Stimulated activated CD4-positive, alpha-beta T cell treated with anti-CD3 and anti-CD28 coated beads, Interleukin-1b, Interleukin-23, amount 100 ng/mL, for 1 hour (primary cell): ENCODE measurements at places on chromosomes 12 and 14.

DNA sequence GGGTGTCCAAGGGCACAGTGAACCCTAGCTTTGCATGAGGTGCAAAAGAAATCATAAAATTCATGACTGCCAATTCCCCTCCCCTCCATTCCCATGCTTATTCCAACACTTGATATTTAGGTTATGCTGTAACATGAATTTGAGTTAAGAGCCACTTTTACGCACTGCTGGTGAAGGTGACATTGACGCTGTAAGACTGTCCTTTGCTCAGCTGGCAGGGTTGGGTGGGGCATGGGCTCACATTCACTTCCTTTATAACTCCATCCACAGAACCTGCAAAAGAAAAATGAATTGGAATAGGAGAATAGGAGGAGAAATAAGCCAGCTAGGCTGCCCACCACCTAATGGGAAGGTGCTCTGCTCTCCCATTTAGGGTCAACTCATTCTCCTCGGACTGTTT is 6.9 kb downstream of the NPC2 start:
- DNase-seq, result no peak

GRCh38 chr14:99968941-99969340 is 96.3 kb upstream of the EVL start:
- no peak for DNase-seq

GRCh38 chr12:124412646-124413015 is 117.7 kb downstream of the RFLNA start:
- no peak for DNase-seq

GRCh38 chr12:1907652-1908611 is 10.5 kb downstream of the CACNA2D4 start:
- no peak for DNase-seq

- no peak for DNase-seq
Measured at GRCh38 chr14:93895023-93895604, 32.0 kb upstream of the FAM181A start.

GRCh38 chr14:50006141-50006540 is 110.2 kb downstream of the VCPKMT start:
- DNase-seq, result no peak

DNA sequence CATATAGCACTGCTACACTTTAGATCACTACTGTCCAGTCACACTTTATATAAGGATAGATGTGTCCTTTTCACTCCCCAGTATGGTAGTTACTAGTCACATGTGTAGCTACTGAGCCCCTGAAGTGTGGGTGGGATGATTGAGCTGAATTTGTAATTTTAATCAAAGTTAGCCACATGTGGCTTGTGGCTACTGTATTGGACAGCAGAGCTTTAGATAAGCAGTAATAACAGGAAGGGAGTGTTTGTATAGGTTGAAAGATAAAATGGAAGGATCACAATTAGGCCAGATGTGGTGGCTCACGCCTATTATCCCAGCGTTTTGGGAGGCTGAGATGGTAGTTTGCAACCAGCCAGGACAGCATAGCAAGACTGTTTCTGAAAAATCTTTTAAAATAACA is 23.5 kb downstream of the NAA30 start:
- DNase-seq, result no peak

DNA sequence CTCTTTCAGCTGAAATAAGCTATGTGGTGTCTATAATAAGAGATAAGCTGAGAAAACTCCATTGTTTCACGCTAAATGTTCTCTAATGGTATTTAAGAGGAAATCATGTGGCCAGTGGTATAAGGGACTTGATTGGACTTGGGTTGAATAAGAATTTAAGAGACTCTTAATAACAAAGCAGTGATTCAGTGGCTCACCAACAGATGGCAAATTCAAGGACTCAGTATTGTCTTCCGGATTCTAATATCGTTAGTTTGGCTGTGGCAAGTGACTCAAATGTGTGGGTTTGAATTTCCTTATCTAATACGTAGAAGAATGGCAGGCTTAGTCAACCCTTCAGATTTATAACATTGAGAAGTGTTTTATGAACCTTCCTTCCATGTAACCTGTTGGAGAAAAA is 49.1 kb upstream of the KCNH3 start:
- no peak for DNase-seq

DNA sequence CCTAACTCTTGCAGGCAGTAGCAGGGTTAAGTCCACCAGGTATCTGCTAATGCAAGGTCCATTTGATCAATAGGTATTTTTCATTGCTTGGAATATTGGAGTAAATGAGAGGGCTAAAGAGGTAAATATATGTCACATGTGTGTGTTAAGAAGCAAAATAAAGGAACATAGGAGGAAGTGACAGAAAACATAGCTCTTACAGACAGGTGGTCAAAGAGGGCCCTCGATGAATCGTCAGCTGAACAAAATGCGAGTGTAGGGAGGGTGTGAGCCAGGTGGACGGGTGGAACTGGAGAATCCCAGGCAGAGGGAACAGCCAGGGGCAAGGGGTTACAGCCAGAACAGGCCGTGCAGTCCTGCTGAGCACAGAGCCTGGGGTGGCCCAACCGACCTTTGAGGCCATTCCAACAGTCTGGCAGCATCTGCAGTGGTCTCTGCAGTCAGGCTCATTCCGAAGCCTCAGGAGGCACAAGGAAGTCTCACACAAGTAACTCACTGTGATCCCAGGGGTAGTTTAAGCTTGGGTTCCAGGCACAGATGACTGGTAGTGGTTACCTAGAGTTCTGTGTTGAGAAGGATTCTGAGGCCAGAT is 43.2 kb downstream of the CCDC88C start:
- DNase-seq, result no peak

DNA sequence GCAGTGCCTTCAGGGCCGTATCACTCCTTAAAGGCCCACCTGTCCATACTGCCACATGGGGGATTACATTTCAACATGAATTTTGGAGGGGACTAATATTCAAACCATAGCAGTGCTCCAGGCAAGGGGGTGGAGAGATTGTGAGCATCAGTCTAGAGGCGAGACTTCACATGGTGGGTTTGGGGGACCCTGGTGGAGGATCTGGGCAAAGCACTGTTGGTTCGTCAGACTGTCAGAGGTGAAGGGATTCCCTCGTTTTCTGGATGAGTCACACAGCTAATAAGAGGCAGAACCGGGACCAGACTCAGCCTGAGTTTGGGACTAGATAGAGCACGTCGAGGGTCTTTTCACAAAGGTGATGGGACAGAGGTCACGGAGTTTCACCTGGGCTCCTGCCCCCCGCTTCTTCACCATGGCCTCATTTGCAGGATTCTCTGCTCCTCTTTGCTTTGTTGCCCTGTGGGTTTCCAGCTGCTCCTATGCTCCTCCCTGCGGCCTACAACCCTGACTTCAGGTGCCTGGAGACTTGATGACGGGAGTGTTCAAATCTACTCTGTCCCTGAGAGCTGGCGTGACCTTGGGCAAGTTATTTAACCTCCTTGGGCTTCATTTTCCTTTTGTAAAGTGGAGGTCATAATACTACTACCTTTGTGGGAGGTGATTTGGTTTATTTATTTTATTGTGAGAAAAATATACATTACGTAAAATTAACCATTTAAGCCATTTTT is 41.5 kb downstream of the TEAD4 start:
- DNase-seq, result no peak

GRCh38 chr12:42474391-42474790 is 115.2 kb downstream of the PRICKLE1 start:
- no peak for DNase-seq

GRCh38 chr14:77547512-77548180 is 49.0 kb upstream of the ISM2 start:
- DNase-seq, result no peak

- no peak for DNase-seq
Measured at GRCh38 chr12:6328945-6329702, 12.8 kb downstream of the TNFRSF1A start.

DNA sequence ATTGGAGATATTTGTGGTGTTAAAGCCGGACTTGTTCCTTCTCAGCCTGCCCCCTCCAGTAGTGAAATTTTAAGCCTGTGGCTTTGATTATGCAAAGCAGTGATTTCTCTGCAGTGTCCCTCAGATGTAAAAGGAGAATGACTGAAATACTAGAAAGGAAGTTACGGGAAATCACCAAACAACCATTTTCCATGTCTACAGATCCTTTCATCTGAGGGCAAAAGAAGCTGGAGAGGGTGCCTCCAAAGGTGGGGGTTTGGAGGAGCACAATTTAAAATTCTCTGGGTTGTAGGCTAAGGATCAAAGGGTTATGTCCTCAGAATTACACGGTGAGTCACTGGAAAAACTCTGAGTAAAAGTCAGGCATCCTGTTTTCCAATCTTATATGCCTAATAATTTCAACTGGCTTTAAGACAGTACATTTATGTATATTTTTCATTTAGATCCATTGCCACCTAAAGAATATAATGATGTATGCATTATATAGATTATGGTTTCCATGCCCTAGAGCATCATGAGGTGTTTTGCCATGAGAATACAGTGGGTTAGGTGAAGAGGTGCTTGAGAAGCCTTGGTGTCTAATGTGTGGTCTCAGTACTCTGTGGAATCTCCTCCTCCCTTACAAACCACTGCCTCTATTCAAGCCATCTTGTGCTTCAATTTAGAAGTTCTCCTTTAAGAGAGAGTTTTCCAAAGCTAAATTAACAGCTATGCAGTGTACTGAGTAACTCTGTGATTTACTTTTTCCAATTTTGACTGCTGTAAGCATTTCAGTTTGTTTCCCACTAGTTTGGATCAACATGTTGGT is 362.1 kb downstream of the RAD51B start:
- no peak for DNase-seq

- no peak for DNase-seq
Measured at GRCh38 chr12:2084553-2085296, 31.9 kb downstream of the CACNA1C start.

GRCh38 chr14:104694991-104695659 is 5.7 kb downstream of the INF2 start:
- no peak for DNase-seq

DNA sequence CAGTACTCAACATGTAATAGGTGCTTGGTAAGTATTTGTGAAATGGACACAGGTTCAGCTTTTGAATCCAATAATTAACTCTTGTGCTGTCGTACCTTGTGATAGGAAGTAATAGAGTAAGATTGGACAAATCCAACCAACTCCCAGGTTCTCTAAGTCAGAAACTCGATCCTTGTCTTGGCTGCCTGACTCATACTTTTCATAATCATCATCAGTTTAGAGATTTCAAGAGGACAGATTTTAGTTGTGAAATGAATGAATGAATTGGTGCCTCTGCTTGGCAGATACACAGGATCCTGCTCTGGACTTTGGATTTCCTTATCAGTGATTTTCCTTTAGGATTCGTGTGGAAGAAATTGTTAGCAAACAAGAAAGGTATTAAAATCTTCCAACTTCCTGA is 1145.2 kb downstream of the AACS start:
- DNase-seq, result no peak

GRCh38 chr14:105088812-105089745 is 23.8 kb upstream of the GPR132 start:
- no peak for DNase-seq

DNA sequence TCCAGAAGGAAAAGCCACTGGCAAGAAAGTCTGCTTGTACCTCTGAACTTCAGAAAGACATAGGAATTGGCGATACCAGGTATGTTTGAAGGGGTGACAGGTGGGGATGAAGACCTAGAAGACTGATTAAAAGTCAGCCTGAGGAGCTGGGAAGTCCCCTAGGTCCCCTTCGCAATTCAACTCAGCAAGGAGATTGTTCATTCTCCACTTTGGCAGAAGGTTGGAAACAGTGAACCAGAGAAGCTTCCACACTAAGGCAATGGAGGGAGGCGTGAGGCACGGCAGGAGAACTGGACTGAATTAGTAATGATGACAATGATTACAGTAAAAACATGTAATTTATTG is 240.3 kb upstream of the TMPO start:
- no peak for DNase-seq

- no peak for DNase-seq
Measured at GRCh38 chr12:50217202-50217601, 50.0 kb upstream of the CERS5 start.

DNA sequence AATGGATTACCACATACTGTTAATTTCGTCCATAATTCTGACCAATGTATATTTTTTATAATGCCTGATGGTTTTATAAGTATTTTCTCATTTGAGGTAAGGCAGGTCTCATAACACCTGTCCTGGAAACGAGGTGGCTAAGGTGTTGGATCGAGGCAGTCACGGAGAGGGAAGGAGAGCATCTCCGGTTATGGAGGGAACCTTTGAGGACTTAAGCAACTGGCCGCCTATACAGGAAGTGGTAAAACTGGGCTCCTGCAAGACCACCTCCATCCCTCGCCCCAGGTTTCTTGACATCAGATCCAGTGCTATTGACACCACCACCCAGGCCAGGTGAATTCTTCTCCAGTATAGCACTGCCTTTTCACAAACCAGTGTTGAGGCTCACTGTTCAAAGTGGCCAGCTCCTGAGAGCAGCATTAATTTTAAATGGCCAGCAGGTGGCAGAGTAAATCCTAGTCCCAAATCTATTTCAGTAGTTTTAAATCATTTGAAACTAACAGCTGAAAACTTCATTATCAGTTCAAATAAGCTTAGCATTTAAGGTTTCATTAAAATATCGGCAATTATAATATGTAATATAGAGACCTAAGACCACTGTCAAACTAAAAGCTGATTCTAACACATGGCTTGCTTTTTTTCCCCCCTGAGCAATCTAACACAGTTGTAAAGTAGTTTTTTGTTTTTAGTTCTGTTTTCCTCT is 100.8 kb downstream of the PPM1A start:
- no peak for DNase-seq

GRCh38 chr12:66598079-66598478 is 80.8 kb downstream of the GRIP1 start:
- no peak for DNase-seq
